ENCODE measurements at places on chromosomes 7 and 10.

- no peak for DNase-seq
Observed at GRCh38 chr7:32005577-32005976, 64.6 kb downstream of the PDE1C start.

- DNase-seq: no peak
Observed at GRCh38 chr7:123581162-123581459, 20.5 kb upstream of the ASB15 start.

GRCh38 chr10:47025540-47026300, 114.5 kb downstream of the PTPN20 start:
- no peak for DNase-seq

GRCh38 chr10:72499701-72500100, 126.2 kb downstream of the MICU1 start:
- DNase-seq: no peak

GRCh38 chr10:9869606-9870176, 1148.0 kb upstream of the CELF2 start:
- no peak for DNase-seq

Measured in SW480 (cell line).